ENCODE measurements at places on chromosomes 7 and 10.

- peak; percentile 85 for DNase-seq
Measured at GRCh38 chr10:6275022-6275997, 72.6 kb downstream of the PFKFB3 start.

- DNase-seq: no peak
Measured at GRCh38 chr10:48931188-48931587, 8.5 kb downstream of the LRRC18 start.

- DNase-seq: no peak
Measured at GRCh38 chr7:90111-91063, 102.0 kb upstream of the FAM20C start.

GRCh38 chr10:78745441-78745840 is 323.3 kb upstream of the ZMIZ1 start:
- DNase-seq: no peak

GRCh38 chr10:131905603-131906268 is 4.9 kb downstream of the PPP2R2D start:
- DNase-seq: no peak

DNA sequence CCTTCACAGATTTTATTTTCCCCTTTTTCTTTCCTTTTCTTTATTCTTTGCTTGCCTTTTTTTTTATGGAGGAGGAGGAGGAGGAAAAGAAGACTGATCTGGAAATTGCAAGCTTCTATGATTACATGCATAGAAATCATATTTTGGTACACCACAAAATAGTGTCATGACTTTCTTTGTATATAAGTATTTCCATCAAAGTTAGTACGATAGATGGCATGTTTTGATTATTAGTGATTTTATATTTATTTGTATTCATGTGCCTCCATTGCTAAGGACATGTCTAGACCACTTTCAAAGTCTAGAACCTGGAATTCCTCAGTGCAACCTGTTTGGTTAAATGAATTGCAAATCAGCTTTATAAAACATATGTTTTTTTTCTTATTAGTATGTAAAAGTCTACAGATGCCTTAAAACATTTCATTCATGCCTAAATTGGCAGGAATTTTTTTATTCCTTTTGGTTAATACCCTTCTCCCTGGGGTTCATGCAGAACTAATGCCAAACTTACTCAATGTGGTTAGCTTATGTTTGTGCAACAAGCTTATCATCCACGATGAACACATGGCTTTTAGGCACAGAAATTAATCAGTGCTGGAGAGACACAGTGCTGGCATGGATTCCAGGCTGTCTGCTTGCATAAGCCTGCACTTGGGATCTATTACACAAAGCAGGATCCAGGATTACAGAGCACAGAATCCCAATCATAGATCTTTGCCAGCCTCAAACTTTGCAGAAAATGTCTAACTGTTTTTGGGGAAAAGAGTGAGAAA is 213.1 kb downstream of the CHRM2 start:
- DNase-seq: no peak

GRCh38 chr7:20816372-20816959 is 29.8 kb upstream of the SP8 start:
- no peak for DNase-seq
